ENCODE measurements at places on chromosomes 3 and 15.

GRCh38 chr15:40163657-40164416 lies 3.0 kb downstream of the BUB1B start:
- ATAC-seq = no peak

DNA sequence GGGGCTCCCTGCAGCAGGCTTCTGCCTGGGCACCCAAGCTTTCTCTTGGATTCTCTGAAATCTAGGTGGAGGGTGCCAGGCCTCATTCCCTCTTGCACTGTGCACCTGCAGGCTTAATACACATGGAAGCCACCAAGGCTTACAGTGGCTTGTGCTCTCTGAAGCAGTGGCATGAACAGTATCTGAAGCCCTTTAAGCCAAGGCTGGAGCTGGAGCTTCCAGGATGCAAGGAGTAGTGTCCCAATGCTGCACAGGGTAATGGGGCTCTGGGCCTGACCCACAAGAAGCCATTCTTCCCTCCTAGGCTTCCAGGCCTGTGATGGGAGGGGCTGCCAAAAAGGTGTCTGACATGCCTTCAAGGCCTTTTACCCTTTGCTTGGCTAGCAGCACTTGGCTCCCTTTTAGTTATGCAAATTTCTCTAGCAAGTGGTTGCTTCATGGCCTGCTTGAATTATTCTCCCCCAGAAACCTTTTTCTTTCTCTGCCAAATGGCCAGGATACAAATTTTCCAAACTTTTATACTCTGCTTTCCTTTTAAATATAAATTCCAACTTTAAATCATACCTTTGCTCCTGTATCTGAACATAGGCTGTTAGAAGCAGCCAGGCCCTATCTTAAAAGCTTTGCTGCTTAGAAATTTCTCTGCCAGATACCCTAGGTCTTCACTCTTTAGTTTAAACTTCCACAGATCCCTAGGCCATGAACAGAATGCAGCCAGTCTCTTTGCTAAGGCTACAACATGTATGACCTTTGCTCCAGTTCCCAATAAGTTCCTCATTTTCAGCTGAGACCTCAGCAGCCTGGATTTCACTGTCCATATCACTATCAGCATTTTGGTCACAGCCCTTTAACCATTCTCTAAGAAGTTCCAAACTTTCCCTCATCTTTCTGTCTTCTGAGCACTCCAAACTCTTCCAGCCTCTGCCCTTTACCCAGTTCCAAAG lies 201.1 kb upstream of the LRRFIP2 start:
- ATAC-seq = peak; percentile 62

DNA sequence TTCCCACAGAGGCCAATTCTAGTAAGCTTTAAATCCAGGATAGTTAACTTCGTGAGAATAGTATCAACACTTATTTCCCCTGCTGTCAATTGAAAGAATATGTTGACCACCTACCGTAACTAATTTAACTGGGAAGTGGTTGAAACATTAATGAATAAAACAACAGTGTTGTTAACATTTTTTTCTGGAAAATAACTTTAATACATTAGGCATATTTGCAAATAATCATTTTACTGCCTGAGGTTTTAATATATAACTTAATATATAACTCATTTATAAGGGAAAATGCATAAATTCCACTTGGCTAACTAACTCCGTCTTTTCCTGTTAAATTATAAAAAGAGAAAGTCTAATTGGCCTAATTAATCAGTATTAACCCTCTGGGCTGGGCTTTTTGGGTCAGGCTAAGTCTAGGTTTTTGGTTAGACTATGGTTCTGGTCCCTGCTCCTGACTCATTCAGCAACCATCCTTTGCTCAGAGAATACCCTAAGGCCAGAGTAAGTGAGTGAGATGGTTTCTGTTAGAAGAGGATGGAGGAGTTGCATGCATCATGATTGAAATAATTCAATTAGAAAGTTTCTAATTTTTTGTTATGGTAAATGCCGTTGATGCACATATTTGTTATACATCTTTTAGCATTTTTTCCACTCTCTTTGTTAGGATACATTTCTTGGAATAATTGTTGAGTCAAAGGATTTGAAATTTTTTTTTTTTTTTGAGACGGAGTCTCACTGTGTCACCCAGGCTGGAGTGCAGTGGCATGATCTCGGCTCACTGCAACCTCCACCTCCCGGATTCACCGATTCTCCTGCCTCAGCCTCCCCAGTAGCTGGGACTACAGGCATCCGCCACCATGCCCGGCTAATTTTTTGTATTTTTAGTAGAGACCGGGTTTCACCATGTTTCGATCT lies 10.8 kb upstream of the SKIL start:
- ATAC-seq = no peak

DNA sequence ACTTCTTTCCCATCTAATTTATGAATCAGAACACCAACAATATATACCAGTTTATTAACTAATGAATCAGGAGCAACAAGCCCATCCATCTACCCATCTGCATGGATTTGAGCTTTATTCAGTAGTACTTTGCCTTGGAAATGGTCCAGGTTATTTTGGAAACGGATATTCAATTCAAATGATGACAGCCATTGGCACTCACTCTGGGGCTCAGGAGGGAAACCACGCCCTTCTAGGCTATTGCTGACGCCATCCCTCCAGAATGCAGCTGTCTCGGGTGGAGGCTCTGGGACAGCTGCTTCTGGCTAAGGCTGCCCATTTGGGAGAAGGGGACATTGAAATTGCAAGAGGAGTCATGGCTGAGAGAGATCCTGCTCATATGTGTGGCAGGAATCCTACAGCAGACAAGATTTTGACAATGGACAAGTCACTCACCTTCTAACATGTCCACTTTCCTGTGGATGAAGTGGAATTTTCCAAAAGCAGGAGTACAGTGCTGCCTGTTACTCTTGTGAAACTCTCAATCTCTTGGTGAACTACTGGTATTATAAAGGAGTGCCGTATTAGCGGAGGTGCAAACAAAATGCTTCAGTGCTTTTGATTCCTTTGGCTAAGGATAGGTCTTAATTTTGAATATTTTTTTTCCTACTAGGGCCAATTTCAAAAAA lies 29.3 kb upstream of the TRAK1 start:
- peak; percentile 69 for ATAC-seq

GRCh38 chr3:97464035-97464434 lies 300.5 kb upstream of the ARL6 start:
- ATAC-seq = no peak

DNA sequence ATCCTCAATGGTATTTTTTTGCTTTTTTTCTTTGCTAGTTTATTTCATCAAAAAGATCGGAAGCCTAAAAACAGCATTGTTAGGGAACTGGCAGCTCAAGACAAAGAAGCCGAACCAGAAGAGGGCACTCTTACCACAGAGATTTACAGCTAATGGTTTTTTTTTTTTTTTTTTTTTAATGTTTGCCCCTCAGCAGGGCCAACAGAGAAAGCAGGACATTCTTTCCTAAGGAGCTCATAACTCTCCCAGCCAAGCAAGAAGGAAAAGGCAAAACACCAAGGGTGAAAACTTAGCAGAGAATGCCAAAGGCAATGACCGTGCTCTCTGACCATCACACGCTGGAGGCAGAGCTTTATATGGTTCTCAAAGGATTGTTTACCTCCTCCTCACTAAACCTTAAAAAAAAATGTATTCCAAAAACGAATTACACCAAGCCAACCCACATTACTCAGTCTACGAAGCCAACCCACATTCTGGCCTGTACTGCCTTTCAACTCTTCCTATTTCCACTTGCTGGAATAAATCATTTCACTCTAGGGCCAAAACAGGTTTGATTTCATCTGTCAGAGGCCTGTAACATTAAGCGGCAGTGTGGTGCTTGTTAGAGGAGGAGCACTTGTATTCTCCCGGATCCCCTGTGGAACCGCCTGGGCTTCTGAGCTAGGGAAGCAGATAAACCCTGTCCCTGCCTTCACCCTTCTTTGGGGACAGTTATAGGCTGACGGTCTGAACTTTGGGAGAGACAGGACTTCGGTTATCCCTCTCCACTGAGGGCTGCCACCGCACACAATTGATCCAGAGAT lies 35.6 kb upstream of the GYG1 start:
- ATAC-seq = peak; percentile 74

DNA sequence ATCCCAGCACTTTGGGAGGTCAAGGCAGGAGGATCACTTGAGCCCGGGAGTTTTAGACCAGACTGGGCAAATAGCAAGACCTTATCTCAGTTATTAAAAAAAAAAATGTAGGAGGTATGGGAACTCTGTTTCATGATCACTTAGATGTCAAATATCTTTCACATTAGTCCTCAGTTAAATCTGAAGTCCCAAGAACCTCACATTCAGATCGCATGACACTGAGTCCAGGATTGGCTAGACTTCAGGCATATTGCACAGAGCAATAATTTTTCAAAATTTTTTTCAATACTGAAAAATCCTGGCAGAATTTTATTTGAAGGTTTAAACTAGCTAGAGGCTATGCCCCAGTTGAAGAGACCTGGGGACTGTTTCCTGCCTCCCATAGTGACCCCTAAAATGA lies 56.3 kb upstream of the ZNF148 start:
- ATAC-seq = no peak

GRCh38 chr3:63762934-63763550 lies 56.1 kb upstream of the C3orf49 start:
- ATAC-seq = no peak

DNA sequence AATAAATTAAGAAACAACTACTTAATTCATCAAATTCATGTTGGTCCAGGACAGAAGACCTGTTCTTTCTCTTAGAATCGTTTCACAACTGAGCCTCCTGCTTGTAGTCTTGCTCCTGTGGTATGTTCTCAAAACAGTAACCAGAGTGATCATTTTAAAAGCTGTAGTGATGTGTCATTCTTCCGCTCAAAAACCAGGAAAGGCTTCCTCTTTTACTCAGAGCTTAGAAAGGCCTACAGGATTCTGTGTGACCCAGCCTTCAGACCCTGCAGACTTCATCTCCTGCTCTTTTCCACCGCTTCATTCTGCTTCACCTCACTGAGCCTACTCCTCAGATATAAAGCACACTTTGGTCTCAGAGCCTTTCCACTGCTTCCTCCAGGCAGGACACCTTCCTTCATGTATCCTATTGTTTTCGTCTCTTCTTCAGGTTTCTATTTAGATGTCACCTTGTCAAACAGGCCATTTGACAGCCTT lies 22.7 kb downstream of the ST6GAL1 start:
- no peak for ATAC-seq

GRCh38 chr15:62067448-62068044 lies 769 bp downstream of the C2CD4A start:
- ATAC-seq = peak; percentile 28

DNA sequence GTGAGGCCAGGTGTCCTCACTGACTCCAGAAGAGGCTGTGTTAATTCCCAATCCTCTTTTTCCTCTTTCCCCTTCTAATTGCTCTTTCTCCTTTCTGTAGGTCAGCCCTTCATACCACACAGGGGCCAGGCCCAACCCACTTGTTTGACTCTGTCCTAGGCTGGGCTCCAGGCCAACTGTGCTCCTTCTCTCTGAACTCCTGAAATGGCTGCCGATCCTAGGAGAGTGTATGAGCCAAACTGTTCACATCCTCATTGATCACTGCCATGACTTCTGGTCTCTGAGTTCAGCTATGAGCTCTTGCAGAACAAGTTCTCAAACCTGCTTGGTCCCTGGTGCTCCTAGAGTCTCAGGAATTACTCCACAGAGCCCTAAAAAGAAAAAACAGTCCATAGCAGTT lies 145.1 kb downstream of the VGLL4 start:
- ATAC-seq = peak; percentile 83

DNA sequence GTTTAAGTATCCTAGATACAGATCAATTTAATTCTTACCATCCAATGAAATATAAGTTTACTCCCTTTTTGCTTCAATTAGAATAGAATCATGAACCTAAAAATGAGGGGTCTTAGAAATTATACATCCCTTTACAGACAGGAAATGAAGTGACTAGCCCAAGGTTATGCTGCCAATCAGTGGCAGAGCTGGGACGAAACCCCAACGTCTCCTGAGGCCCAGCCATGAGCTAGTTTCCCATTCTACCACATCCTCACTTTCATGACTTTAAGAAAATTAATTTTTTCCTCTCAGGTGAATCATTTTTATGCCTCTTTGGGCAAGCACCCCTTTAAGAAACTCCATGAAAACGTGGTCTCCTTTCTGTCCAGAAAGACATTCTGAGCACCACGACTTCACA lies 11.2 kb downstream of the LRIG1 start:
- no peak for ATAC-seq

- no peak for ATAC-seq
Observed at GRCh38 chr15:39462691-39463090, 118.2 kb upstream of the THBS1 start.
